ENCODE measurements at places on chromosomes 1 and 21. TPM values are rescaled to one million over a fixed set of nuclear protein-coding genes. Genes with fewer than 3 reads are reported as not detected.

The KCNT2 gene
- total RNA-seq = 0.12 TPM

The TRIM17 gene
- not detected for total RNA-seq

The DR1 gene
- total RNA-seq = 32.3 TPM

The SELL gene
- not detected for total RNA-seq

The PLPPR5 gene
- total RNA-seq = 4.3 TPM

The CDA gene
- 0.95 TPM for total RNA-seq
